ENCODE measurements at places on chromosomes 5 and 9.
A peak's percentile ranks its signal among the peaks of the same experiment; 100 is the strongest.

- no peak for DNase-seq
Observed at GRCh38 chr5:68661237-68661636, 432.6 kb upstream of the SLC30A5 start.

GRCh38 chr9:137313956-137314560, 12.0 kb upstream of the NRARP start:
- DNase-seq, result no peak

DNA sequence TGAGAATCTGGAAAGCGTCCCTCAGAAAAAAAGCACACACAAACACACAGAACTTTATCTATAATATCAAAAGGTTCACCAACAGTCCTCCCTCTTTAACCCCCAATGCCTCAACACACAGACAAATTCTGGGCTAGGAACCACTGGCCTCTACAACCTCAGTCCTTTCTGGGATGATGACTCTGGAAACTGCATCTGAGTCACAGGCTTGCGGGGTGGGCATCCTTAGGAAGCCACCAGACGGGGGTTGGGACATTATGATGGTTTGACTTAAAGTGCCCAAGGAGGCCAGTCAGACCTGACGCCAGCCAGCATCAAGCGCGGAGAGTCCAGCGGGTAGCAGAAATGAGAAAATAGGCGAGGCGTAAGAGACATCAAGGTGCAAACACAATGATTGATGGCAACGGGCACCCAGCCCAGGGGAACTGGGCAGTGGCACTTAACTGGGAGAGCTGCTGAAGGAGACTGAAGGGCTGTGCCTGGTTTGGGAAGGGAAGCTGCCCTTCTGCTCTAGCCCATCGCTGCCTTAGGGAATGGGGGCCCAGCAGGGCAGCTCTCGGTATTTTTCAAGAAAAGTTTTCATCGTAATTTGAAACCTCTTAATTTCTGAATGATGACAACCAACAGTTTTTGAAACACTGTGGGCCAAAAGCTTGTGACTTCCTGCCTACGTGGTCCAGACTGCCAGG, 20.7 kb downstream of the SPRY4 start:
- DNase-seq, result no peak

DNA sequence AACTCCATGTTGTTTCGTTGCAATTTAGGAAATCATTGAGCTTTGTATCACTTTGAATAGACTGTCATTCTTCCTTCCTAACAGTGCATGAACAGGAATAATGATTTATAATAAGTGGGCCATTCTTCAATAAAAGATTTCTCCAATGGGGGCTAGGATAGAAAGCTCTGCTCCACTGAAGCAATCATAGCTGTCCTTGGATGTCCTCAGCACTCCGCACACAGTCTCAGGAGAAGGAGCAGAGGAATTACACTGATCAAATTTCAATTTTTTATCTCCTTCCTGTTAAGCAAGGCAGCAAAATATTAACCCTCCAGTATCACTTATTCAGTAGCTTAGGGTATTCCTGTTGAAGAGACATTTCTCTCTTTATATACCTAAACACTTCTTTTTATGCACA, 532.7 kb upstream of the ST8SIA4 start:
- DNase-seq, result no peak

GRCh38 chr5:122727112-122727541, 47.8 kb upstream of the SNX2 start:
- DNase-seq, result peak; percentile 67

DNA sequence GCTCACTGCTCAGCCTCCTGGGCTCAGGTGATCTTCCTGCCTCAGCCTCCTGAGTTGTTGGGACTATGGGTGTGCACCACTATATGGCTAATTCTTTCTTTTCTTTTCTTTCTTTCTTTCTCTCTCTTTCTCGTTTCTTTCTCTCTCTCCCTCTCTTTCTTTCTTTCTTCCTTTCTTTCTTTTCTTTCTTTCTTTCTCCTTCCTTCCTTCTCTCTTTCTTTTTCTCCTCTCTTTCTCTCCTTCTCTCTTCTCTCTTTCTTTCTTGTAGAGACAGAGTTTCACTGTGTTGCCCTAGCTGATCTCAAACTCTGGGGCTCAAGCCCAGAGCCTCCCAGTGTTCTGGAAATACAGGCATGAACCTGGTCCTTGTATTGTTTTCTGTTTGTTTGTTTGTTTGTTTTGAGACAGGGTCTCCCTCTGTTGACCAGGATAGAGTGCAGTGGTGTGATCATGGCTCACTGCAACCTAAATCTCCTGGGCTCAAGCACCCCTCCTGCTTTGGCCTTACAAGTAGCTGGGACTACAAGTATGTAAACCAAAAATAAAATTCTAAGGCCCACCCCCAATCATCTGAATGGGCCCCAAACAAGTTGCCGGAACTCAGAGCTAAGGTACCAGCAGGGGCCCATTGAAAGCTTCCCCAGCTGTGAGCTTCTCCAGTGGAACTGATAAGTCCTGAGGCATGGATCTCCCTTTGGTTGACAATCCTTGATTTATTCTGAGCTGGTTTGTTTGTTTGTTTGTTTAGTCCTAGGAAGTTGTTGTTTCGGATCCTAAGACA, 11.9 kb upstream of the BTF3 start:
- DNase-seq, result no peak

- no peak for DNase-seq
Observed at GRCh38 chr9:122309861-122310260, 45.2 kb downstream of the MRRF start.

GRCh38 chr5:36172599-36172998, 20.7 kb downstream of the SKP2 start:
- DNase-seq, result no peak

DNA sequence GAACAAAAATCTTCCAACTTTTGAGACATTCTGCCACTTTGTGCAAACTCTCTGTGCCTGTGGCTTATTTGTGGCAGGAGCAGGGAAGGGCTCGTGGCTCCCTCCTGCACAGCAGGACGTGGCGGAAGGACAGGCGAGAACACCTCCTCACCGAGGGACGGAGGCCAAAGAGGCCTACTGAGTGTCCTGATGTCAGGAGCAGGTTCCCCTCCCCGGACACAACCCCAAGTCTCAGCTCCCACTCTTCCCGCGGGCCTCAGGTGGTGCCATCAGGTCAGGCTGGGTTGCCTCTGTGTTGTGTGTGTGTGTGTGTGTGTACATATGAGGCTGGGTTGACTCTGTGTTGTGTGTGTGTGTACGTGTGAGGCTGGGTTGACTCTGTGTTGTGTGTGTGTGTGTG, 136.8 kb upstream of the LPCAT1 start:
- DNase-seq, result no peak

DNA sequence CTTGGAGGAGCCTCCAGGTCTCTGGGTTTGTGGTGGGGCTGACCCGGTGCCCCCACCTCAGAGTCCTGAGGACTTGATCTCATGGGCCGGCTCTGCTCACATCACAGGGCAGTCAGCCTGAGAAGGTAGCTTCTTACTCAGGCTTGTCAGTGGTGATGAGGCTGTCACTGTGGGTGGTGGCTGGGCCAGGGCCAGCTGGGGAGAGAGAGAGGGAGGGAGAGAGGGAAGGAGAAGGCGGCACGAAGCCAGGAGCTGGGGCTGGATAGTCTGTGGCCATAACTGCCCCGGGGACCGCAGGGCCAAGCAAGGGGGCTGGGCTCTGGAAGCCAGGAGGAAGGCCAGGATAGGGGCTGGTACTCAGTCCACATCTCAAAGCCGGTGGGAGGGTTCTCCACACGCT, 6.5 kb downstream of the NTNG2 start:
- DNase-seq, result no peak

- DNase-seq, result no peak
Observed at GRCh38 chr9:129399634-129399990, 221.3 kb downstream of the C9orf50 start.

DNA sequence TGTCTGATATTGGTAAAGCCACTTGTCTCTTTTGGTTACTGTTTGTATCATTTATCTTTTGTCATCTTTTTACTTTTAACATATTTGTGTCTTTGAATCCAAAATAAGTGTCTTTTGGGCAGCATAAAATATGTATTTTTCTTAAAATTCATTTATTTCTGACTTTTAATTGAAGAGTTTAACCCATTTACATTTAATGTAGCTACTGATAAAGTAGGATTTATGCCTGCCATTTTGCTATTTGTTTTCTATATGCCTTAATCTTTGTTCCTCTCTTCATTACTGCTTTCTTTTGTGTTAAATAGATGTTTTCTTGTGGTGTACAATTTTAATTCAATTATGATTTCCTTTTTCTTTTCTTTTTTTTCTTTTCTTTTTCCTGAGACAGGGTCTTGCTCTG, 60.9 kb downstream of the ESM1 start:
- DNase-seq, result no peak

- no peak for DNase-seq
Observed at GRCh38 chr5:151931260-151931659, 6.6 kb upstream of the GLRA1 start.

- DNase-seq, result no peak
Observed at GRCh38 chr9:15293804-15294316, 13.2 kb downstream of the TTC39B start.

- no peak for DNase-seq
Observed at GRCh38 chr5:109826426-109826825, 136.7 kb downstream of the MAN2A1 start.

- DNase-seq, result no peak
Observed at GRCh38 chr5:89117124-89117644, 234.2 kb upstream of the MEF2C start.

DNA sequence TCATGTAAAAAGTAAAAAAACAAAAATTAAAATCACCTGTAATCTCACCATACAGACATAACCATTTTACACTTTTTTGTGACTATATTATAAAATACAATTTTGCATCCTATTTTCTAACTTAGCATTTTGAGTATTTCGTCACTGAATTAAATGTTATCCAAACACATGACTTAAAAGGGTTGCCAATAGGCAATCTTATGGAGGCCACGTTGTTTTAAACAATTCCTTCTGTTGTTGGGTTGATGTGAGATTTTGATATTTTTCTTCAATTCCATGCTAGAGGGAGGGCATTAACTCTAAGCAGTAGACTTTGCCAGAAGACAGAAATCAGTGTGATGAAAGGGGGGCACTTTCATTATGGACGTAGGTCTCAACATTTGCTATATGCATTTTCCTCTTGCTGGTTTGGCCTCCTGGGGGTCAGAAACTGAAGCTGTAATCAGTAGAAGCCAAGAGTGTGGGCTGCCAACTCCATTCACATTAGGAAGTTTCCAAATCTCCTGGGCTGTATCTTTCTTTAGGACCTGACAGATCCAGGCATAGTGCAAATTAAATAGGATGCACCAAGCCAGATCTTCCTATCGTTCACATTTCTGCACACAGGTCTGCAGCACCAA, 614.2 kb upstream of the CLINT1 start:
- DNase-seq, result no peak

DNA sequence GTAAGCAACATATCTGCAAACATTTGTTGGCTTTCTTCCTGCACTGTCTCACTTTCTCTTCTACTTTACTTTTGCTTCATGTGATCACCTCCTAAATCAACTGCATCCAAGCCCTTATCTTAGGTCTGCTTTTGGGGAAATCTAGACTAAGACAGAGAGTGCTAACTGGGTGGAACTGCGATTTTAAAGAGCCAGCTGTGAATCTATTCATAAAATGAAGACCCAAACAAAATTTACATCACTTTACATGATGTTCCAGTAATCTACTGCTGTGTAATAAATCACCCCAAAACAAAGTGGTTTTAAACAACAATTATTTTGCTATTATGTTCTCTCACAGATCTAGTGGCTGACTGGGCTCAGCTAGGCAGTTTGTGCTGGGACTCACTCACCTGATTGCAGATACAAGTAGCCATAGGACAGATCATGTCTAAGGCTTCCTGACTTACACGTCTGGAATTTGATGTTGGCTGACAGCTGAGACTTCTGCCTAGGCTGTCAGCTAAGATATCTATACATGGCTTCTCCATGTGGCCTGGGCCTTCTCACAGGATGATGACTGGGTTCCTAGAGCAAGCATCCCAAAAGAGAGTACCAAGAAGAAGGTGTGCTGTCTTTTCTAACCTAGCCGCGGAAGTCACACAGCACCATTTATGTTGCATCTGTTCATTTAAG, 145.1 kb upstream of the TBCA start:
- no peak for DNase-seq

- DNase-seq, result no peak
Observed at GRCh38 chr5:1832511-1833250, 31.5 kb downstream of the NDUFS6 start.

GRCh38 chr5:113807427-113807991, 294.0 kb downstream of the YTHDC2 start:
- no peak for DNase-seq

DNA sequence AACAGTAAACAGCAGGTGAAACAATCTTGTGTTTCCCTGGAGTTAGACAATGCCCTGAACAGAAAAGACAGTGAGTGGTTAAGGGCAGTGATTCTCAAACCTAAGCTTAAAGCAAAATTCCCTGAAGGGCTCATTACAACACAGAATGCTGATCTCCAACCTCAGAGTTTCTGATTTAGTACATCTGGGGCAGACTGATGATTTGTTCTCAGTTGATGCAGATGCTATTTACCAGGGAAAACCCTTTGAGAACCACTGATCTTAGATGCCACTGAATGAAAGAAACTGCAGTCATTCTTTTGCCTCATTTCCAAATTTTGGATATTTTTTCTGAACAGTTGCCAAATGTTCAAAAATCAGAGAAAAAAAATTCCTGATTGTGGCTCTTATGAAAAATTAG, 18.7 kb upstream of the ADAM19 start:
- no peak for DNase-seq

DNA sequence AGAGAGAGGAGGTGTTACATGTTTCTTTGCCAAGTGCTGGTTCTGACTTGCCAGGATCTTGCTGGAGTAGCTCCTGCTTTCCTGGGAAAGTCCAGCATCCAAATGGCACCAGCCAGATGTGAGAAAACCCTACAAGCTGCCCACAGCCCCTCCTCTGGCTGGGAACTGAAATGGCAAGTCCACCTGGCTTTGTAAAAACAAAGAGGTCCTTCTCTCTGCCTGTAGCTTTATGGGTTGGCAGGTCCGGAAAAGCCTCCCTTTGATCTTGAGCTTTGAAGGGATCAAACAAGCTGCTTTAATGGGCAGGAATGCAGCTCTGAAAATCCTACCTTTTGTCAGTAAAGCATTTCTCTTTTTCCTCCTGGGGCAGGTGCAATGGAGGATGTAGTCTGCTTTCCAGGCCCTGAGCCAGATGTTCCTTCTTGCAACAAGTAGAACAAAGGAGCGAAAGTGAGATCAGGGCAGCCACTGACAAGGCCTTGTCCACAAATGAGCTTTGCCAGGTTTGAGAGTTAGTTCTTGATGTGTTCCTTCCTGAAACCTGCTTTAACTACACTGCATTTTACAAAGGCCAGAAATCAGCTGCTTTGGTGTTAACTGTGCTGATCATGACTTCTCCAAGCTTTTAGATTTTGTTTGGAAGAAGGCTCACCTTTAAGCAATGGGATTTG, 456.7 kb downstream of the ZNF608 start:
- no peak for DNase-seq

- no peak for DNase-seq
Observed at GRCh38 chr5:126914801-126915436, 115.4 kb downstream of the MARCHF3 start.

- DNase-seq, result no peak
Observed at GRCh38 chr9:135187365-135187764, 99.9 kb downstream of the OLFM1 start.

GRCh38 chr5:164951570-164951969, 1446.2 kb downstream of the MAT2B start:
- DNase-seq, result no peak
